ENCODE measurements at places on chromosomes 5 and 9.

DNA sequence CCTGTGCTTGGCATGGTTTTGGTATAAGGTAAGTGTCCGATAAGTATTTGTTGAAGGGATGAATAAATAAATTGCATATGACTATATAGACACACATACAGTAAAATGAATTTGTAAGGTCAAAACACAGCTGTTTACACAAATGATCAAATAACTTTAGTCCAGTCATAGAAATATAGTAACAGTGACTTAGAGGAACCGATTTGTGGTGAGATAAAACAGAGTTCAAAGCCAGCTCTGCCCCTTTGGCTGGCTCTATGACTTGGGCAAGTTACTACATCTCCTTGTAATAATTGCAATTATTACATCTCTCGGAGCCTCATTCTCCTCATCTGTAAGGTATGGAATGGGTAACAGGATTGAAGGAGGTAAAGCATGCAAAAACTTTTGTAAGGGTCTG is 384.0 kb downstream of the PLK2 start:
- no peak for DNase-seq

GRCh38 chr5:126268697-126269315 is 154.4 kb upstream of the GRAMD2B start:
- DNase-seq, result no peak

DNA sequence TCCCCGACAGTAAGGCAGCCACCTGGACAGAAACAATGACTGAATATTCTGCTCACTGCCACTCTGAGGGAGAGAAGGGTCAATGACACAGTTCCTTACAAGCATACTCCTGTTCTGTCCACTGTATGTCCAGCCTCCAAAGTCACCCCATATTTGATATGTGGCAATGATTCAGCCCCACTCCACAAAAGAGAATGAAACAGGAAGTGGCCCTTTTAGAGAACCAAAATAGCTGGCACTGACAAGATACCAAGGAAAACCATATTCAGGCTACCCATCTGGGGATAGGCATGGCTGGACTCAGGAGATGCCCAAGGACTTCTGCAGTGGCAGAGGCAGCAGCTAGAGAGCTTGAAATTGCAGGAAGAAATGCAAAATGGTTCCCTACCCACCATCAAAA is 12.8 kb upstream of the GFRA3 start:
- DNase-seq, result no peak

- DNase-seq, result no peak
Observed at GRCh38 chr9:101578378-101578777, 16.4 kb downstream of the PPP3R2 start.

- DNase-seq, result no peak
Observed at GRCh38 chr5:38853753-38854470, 8.1 kb downstream of the OSMR start.

DNA sequence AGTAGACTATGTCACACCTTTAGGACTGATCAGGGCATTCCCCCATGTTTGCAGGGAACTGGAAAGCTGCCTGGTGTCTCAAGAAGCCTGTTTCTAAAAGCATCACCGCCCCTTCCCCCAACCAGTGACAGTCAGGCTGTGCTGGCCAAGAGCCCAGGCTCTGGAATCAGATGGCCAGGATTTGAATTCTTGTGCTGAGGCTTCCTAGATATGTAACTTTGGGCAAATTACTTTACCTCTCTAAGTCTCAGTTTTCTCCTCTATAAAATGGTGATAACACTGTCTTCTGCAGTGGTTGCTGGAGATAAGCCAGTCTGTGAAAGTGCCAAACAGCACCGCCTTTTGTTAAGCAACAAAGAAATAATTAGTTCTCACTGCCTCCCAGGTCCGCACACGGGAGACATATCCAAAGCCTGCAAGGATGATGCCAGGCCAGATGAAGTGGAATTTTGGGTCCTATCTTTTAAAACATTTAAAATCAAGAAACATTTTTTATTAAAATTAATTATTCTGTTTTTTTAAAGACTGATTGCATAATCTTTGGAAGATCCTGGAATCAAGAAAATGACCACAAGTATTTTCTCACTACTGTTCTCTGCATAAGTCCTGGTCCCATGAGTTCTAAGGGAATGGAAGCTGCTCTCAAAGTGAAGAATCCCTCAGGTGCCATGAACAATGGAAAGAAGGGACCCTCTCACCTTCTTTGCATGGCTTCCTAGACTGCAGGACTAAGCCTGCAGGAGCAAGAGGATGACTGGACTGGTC is 13.9 kb downstream of the SLC31A2 start:
- no peak for DNase-seq

DNA sequence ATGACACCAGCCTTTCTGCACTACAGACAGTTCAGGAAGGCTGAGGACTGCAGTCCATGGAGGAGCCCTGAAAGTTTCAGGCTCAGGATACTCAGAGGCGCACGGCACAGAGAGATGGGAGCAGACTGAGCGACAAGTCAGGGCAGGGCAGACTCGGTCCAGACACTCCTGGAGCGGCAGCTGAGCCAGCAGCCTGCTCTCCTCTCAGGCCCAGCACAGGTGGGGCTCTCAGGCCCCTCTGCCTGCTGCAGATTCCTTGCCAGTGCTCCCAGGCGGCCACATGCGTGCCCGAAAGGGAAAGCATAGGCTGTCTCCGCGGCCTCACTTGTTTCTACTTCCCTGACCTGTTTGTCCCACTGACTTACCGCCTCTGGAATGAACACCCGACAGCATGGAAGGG is 228.3 kb downstream of the IRX2 start:
- no peak for DNase-seq

GRCh38 chr9:123365287-123365880 is 9.4 kb downstream of the CRB2 start:
- DNase-seq, result no peak

- DNase-seq, result no peak
Observed at GRCh38 chr5:149062371-149063016, 368 bp downstream of the SH3TC2 start.

- no peak for DNase-seq
Observed at GRCh38 chr5:72288924-72289323, 31.1 kb downstream of the MRPS27 start.

GRCh38 chr9:128145536-128145935 is 3.7 kb upstream of the LCN2 start:
- DNase-seq, result no peak

DNA sequence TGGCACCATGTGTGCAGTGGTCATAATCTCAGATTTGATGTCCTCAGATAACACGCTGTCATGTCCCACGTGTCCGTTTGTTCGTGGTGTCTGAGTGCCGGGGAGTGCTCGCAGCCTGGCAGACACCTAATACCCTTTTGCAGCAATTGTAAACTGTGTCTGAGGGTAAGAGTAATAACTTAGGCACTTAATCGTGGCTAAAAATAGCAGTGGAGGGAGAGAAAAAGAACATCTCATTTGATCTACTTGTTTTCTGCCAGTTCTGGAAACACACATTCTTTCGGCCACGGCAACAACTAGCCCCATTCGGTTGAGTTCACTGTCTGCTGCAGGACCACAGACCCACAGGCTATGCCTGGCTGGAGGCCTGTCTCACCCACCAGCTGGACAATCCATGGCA is 16.5 kb downstream of the ADCY2 start:
- DNase-seq, result no peak

GRCh38 chr5:76942581-76942980 is 10.3 kb upstream of the CRHBP start:
- no peak for DNase-seq

DNA sequence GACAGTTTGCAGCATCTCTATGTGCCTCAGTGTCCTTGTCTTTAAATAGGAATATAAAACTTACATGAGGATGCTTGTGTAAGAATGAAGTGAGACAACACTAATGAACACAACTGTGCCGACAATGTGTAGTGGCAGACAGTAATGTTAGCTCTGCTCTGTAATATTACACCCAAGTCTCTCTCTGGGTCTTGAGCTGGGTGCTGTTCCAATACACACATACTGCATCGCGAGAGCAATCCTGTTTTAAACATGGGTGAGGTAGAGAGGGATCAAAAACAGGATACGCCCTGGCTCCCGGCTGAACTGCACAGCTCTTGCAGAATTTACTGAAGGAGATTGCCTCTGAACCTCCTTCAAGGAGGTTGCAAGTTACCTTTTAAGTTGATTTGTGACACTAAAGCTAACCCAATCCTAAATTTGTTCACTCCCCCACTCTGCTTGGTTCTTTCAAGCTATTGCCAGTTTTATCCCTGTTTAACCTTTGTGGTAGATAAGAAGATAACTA is 155.2 kb upstream of the ISL1 start:
- DNase-seq, result no peak

DNA sequence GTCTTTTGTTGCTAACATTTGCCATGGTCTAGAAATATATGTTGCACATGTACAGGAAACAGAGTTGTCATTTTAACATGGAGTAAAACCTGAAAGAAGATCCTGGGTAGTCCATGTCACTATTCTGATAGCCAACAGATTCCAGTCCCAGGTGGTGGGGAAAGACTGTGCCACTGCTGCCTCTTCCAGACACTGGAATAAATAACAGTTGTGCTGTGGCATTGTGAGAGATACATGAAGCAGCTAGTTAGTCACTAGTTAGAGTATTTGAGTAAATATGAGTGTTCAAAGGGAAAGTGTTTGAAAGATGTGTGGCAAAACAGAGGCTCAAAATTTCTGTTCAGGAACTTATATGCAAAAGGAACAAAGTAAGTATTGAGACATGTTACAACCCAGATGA is 1408.3 kb downstream of the EFNA5 start:
- no peak for DNase-seq

All from stimulated activated CD8-positive, alpha-beta memory T cell treated with anti-CD3 and anti-CD28 coated beads, Interleukin-7, amount 100 ng/mL, for 48 hours (primary cell).